ENCODE measurements at places on chromosomes 7 and 10. TPM values are rescaled to one million over a fixed set of nuclear protein-coding genes. Genes with fewer than 3 reads are reported as not detected.
A peak's percentile ranks its signal among the peaks of the same experiment; 100 is the strongest.

Gene LRRC18
- total RNA-seq = not detected

DNA sequence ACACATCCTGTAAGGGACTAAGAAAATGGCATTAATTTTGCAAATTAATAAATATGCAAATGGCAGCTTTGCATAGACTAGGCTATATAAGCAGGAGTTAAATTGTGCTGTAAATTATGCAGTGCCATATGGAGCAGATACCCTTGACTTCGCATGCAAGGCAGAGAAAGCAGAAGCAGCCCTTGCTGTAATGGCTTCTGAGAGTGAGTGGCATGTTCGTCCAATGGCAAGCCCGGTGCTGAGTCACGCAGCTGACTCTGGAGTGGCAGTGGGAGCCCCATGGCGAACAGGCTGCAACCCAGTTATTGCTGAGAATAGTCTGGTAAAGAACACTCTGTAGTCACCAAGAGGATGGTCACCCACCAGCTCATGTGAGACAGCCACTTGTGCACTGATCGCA is 1186.5 kb downstream of the TYW1 start:
- no peak for DNase-seq

- no peak for DNase-seq
Measured at GRCh38 chr7:124662937-124663336, 102.7 kb downstream of the GPR37 start.

- DNase-seq = no peak
Measured at GRCh38 chr7:94510582-94511496, 1.2 kb downstream of the CASD1 start.

DNA sequence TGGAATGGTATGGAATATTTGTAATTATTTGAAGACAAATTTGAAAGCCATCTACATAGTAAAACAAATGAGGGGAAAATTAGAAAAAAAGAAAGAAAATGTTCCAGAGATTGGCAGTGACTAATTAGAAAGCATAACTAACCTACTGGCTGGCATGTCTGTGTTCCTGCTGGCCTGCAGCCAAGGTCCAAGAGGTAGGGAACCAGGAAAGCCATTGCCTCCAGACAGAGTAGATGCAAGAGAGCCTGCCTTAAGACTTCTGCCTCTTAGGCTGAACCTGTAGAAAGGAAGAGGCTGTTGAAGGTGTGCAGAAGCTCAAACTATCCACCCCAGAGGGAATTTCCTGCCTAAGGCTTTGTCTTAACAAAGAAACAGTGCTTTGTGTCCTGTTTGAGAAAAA is 982.0 kb downstream of the SORCS1 start:
- peak; percentile 24 for DNase-seq

GRCh38 chr10:120115959-120116358 is 223.4 kb downstream of the SEC23IP start:
- DNase-seq = no peak

- no peak for DNase-seq
Measured at GRCh38 chr7:30896036-30896435, 15.6 kb upstream of the AQP1 start.

DNA sequence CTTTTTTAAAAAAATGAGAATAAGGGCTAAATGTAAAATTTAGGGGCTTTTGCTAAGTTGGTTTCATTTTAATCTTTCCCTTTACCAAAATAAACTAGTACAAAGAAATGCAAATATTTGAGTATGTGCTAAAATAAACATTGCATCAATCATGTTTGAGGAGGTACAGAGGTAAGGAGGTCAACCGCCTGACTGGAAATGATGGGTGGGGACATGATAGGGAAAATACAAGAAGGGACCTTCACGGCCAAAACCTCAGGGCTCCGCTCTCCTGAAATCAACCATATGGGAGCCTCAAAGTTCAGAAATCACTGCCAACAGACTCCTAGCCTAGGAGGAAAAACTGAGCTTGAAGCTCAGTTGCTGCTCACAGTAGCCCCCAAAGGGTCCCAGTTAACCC is 207.6 kb downstream of the AHR start:
- DNase-seq = peak; percentile 73

Gene SPDYE5
- total RNA-seq = not detected

DNA sequence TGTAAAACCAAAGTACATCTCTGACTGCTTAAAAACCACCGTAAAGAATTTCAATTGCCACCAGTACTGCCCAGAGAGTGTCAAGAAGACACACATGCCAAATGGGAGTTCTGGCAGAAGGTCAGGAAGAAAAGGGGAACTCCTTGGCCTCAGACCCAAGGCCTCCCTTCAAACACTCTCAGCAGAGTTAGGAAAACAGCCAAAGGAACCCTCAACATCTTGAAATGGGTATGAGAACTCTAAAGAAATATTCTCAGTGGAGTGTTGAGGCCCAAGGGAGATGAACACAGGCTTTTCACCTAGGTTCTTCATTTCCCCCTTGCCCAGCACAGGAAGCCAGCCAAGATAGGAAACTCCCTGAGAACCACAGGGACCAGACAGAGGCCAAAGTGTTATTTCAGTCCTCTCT is 96.1 kb upstream of the ASAH2 start:
- no peak for DNase-seq

- DNase-seq = no peak
Measured at GRCh38 chr10:35006836-35007235, 83.3 kb downstream of the CUL2 start.

GRCh38 chr10:37736120-37736519 is 121.3 kb downstream of the ZNF248 start:
- no peak for DNase-seq

DNA sequence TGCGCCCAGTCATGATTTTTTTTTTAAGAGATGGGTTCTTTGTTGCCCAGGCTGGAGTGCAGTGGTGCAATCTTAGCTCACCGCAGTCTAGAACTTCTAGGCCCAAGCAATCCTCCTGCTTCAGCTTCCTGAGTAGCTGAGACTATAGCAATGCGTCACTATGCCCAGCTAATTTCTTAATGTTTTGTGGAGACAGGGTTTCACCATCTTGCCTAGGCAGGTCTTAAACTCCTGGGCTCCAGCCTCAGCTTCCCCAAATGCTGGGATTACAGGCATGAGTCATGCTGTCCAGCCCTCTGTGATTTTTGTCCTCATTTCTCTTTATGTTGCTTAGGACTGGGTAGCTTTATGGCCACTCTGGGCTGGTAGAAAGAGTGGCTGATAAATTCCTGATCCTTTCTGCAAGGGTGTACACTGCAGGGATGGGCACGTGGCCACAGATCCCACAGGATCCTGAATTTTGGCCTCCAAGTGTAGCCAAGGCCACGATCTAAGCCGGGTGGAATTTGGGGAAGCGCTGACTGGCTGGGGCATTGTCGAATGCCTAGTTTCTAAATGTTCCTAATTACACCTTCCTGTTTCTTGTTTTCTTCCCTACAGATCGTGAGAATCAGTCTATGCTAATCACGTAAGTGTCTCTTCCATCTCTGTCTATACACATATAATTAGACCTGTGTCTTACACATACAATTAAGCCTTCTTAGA is 24.1 kb upstream of the MYH16 start:
- no peak for DNase-seq

GRCh38 chr10:133401981-133402725 is 8.2 kb downstream of the MTG1 start:
- DNase-seq = peak; percentile 62

- DNase-seq = no peak
Measured at GRCh38 chr10:33271969-33272583, 62.4 kb downstream of the NRP1 start.

DNA sequence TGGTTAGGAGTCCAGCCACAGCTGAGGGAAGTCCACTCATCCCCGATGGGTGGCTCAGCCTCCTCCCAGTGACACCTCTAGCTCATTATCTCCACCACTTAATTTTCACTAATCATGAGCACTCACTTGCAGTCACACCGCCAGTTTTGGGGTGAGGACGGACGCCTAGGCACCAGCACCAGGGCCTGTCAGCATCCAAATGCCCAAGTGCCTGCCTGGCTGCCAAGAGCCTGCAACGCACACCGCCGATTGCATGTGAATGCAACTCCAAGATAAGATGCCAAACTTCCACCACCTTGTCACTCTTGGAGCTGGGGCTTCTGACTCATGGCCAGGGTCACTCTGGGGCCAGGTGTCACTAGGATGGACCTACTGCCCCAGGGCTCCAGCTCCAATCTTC is 24.4 kb upstream of the SMARCD3 start:
- no peak for DNase-seq

- DNase-seq = no peak
Measured at GRCh38 chr7:95684505-95684904, 87.8 kb upstream of the DYNC1I1 start.

Data from upper lobe of left lung (tissue), 6 donors.